ENCODE measurements at places on chromosomes 5 and 9. TPM values are rescaled to one million over a fixed set of nuclear protein-coding genes. Genes with fewer than 3 reads are reported as not detected.

BAAT gene
- not detected for total RNA-seq

PCDHB9 gene
- total RNA-seq, result 0.71 TPM

ATP10B gene
- total RNA-seq, result under 0.01 TPM

IGFBPL1 gene
- total RNA-seq, result 2.5 TPM

N4BP3 gene
- total RNA-seq, result 6.0 TPM

DNA sequence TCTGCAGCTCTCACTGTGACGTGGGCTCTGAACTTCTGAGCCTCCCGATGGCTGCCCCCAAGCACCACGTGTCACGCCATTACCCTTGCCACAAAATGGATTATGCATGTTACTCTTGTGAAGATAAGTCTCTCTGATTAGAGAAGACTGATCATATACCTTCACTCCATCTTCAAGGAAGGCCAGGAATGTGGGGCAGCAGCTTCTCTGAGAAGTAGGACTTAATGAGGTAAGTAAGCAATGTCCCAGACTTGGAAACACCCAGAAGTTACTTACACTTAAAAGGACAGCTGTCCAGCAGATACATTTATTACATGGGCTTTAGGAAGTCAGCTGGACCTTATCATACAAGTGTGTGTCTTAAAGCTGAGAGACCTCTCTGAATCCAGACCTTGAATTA, 155.0 kb downstream of the FGF1 start:
- DNase-seq, result no peak

DNA sequence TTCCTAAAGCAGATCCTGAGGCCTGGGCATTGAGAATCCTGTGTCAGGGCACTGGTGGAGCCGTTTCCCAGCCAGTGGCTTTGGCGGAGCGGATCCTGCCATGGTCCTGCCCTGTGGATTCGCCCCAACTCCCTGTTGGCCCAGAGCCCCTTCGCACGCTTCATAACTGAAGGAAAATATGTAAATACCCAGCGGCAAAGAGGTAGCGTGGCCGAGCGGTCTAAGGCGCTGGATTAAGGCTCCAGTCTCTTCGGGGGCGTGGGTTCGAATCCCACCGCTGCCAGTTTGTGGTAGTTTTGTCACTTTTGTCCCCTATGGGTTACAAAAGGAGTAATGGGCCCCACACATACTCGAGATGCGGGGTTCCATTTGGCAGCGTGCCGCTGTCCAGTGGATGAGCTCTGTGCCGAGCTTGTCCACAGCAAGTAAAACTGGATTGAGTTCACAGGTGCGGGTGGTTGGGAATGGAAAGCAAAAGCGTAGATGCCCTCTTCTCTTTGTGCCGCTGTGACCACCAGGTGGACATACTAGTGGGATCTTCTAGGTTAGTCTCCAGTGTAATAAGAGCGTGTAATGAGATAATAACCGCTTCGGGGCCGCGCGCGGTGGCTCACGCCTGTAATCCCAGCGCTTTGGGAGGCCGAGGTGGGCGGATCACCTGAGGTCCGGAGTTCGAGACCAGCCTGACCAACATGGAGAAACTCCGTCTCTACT, 17.3 kb downstream of the TRIM7 start:
- DNase-seq, result no peak

GRCh38 chr5:78647838-78648358, 674 bp downstream of the LHFPL2 start:
- no peak for DNase-seq

- DNase-seq, result no peak
Measured at GRCh38 chr9:84330246-84330645, 10.3 kb downstream of the SLC28A3 start.

GRCh38 chr9:68609901-68610415, 69.3 kb upstream of the TMEM252 start:
- DNase-seq, result no peak

- peak; percentile 18 for DNase-seq
Measured at GRCh38 chr9:136283291-136284235, 20.3 kb downstream of the CCDC187 start.

- no peak for DNase-seq
Measured at GRCh38 chr9:116929621-116930020, 242.5 kb downstream of the TRIM32 start.

- DNase-seq, result no peak
Measured at GRCh38 chr5:69046375-69046957, 47.3 kb upstream of the SLC30A5 start.

- DNase-seq, result no peak
Measured at GRCh38 chr5:149517461-149518122, 33.6 kb downstream of the CSNK1A1 start.

- DNase-seq, result no peak
Measured at GRCh38 chr9:99919930-99920329, 13.5 kb downstream of the STX17 start.

- no peak for DNase-seq
Measured at GRCh38 chr5:147686421-147686820, 96.1 kb downstream of the JAKMIP2 start.
